ENCODE measurements at places on chromosomes 16 and 17.

DNA sequence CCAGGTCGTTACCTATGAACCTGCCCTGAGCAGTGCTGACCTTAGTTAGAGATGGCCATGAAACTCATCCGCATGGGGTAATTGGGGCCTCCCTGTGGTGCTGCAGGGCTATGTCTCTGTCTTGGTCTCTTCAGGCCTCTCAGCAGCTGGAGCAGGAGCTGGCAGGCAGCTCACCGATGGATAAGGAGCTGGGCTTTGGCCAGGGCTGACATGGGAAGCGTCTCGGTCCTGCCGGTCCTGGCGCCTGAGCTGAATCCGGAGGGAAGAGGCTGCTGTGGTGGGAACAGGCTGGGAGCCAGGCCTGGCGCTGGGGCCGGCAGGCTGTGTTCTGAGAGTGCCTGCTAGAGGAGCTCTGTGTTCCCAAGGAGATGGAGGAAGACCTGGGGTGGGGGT lies 10.1 kb downstream of the IL32 start:
- DNase-seq, result no peak

GRCh38 chr17:75124041-75124818 lies 7.3 kb downstream of the NT5C start:
- DNase-seq, result no peak

- no peak for DNase-seq
These were observed 165.6 kb downstream of the SNX29 start for GRCh38 chr16:12142157-12142556.

DNA sequence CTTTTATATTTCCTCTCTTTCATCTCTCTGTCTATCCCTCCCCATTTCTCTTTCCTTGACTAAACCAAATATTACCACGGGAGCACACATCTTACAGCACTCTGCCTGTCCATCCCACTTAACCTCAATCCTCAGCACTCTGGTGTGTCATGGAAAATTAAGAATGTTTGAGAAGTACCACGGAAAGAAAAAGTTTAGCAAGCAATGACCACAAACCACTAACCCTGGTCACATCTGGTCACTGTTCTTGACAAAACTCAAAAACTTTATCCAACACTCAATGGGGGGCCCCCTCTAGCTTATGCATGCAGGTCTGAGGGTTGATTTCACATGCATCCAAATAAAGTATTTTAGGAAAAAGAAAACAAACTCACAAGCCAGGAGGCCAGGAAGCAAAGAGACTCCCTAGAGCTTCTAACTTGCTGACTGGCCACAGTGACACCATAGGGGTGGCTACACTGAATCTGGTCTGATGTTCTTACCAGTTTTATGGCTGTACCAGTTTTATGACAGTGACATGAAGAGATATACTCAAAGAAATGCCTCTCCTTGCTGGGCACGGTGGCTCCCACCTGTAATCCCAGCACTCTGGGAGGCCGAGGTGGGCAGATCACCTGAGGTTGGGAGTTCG lies 229.2 kb downstream of the STX8 start:
- DNase-seq, result no peak

Measured in MM.1S (cell line).